CD4-positive, alpha-beta T cell treated with Interleukin-12 subunit alpha and Interleukin-12 subunit beta, for 1 hour (primary cell): ENCODE measurements at places on chromosomes 4 and X.

DNA sequence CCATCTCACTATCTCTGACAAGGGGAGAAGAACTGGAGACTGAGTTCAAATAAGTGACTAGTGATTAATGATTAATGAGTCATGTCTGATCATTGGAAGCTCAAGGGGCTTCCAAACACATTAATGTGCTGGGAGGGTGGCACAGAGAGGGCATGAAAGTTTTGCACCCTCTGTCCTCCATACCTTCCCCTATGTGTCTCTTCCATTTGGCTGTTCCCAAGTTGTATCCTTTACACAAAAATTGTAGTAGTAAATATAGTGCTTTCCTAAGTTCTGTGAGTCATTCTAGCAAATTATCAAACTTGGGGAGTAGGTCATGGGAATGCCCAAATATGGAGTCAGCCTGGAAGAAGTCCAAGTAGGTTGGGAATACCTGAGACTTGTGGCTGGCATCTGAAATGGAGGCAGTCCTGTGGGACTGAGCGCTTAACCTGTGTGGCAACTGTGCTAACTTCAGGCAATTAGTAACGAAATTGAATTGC, 4.1 kb upstream of the FAM200B start:
- no peak for DNase-seq

DNA sequence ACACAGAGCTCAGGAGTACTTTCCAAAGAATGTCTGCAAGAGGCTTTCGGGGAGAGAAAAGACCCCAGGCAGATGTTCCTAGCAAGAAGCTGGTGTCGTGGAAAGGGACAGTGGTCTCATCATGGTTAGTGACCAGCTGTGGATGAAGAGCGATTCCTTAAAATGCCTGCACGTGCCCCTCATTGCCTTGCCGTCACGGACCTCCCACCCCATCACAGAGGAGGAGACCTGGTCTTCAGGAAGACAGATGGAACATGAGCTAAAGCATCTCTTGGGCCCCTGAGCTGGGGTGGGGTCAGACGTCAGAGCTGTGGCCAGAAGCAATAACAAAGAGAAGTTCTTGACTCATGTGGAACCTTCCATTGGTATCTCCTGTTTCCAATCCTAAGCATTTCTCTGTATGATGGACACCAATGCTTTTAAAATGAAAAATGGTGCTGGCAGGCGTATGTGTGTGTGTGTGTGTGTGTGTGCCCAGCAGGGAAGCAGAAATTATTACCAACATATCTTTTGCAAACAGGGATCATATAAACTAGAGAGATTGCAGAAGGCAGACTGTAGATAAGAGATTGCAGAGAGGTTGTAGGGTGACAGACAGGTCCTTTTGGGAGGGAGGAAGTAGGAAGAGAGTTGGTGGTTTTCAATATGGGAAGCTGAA, 25.2 kb upstream of the ASMTL start:
- no peak for DNase-seq

GRCh38 chr4:37537484-37537883, 148.7 kb downstream of the RELL1 start:
- DNase-seq: no peak

- DNase-seq: no peak
These were observed 5.5 kb downstream of the PORCN start for GRCh38 chrX:48514126-48514806.

GRCh38 chr4:114684462-114684861, 85.9 kb downstream of the UGT8 start:
- DNase-seq: no peak

- no peak for DNase-seq
These were observed 569.1 kb upstream of the GRID2 start for GRCh38 chr4:91734682-91735081.

DNA sequence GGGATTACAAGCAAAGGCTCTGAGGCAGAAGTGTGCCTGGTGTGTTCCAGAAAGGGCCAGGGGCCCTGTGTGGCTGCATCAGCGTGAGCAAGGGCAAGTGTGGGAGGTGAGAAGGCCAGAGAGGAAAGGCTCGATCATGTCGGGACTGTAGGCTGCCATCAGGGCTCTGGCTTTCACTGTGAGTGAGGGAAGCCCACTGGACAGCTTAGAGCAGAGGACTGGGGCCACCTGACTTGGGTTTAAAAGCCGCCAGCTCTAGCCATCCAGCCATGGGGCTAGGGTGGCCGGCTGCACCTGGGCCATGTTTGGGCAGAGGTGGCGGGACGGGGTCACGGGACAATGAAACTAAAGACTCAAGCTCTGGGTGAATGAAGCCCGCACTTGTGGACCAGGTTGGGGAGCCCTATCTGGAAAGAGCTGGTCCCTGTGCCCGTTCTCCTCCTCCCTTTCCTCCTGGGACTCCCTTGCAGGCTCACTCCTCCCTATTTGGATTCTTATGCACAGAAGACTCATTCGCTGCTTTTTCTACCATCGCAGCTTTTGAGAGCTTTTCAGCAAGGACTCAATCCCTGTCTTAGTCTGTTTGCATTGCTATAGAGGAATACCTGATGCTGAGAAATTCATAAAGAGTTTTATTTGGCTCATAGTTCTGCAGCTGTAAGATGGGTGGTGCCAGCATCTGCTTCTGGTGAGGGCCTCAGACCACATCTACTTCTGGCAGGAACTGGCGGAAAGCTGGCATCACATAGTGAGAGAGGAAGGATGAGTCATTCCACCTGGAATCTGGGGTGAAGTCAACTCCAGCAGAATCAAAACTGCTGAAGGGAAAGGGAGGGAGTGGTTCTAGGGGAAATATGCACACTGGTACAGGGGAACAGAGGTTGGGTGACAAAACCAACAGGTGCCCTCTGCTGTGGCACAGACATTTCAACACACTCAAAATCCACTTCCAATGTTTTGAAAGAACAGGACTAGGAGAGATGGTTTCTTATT, 15.3 kb downstream of the CTAG1B start:
- no peak for DNase-seq

DNA sequence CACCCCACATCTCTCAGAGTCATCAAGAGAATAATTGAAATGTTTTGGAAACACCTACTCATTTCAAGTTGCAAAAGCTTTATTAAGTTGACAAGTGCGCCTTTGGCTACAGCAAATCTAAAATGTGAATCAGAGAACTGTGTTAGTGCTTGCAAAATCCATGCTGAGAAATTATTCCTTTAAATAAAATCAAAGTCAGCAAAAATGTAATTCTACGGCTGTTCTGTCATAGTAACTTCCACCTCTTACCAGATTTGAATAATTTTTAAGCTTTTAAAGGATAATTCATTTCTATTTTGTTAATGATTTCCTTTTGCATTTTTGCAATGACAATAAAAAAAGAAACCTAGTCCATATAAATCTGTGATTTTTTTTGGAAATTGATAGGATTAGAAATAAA, 1779.1 kb downstream of the STIM2 start:
- no peak for DNase-seq
